ENCODE measurements at places on chromosomes 16 and 17. TPM values are rescaled to one million over a fixed set of nuclear protein-coding genes. Genes with fewer than 3 reads are reported as not detected.

The RPL26 gene
- total RNA-seq, result 2,392 TPM

The GAS7 gene
- total RNA-seq, result 5.8 TPM

The CACNA1H gene
- 5.0 TPM for total RNA-seq

- no peaks in the 10 kb centered on the region for H3K27me3 ChIP-seq
- no peak for DNase-seq
- H3K27ac ChIP-seq, result no peak overlapping the region
- no peak overlapping the region for H3K4me3 ChIP-seq
Observed at GRCh38 chr17:38458521-38458920, 30.3 kb downstream of the ARHGAP23 start.

DNA sequence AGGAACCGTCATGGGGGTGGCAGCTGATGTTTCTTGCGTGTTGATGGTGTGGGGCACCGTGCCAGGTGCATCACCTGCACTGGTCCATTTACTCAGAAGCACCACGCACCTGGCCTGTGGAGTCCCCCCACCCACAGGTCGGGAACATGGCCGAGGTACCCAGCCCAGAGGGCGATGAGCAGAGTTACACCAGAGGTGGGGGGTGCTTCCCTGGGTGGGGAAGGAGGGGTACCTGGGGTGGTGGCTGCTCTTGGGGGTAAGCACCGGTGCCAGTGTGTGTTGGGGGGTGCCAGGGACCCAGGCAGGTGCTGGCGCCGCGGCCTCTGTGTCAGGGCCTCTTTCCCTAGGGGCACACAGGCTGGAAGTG is 5.0 kb upstream of the ZNF750 start:
- no peaks in the 10 kb centered on the region for H3K36me3 ChIP-seq
- DNase-seq, result no peak
- H3K4me3 ChIP-seq, result no peak overlapping the region
- H3K27me3 ChIP-seq, result no peaks in the 10 kb centered on the region
- H3K4me1 ChIP-seq, result peaks cover 12% of the 10 kb centered on the region

DNA sequence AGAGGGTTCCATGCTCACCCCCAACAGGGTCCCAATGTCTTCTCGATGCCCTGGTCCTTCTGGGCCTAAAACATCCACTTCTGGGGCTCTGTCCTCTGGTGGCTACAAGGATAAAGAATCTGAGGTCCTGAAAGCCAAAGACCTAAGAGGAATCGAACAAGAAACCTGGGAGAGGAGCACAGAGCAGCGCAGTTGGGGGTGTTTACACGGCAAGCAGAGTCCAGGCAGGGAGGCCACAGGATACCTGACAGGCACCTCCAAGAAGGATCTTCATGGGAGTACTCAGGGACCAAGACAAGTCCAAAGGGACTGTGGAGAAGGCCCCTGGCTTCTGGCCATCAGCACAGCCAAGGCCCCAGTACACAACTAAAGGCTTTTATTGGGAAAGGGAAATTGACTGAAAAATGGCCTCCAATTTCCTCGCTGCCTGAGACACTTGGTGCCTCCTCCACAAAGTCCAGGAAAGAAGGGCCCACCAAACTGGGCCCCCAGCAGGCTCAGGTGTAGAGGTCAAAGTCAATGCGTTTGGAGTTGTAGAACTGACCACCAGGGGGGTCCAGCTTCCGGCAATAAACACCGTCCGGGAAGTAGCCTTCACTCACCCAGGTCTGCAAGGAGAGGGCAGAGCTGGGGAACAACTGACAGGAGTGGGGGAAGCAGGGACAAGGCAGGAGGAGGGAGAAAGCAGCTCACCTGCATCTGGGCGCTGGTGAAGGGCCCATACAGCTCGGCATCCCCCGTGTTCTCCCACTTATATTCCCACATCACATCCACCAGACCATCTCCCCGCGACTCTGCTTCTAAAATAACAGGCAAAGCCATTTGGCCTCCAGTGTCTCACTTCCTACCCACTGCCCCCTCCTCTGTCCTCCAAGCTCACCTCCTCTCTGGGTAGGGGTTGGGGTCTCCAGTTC is 2.4 kb downstream of the CD2BP2 start:
- H3K36me3 ChIP-seq, result no peaks in the 10 kb centered on the region
- peaks cover 48% of the 10 kb centered on the region for H3K4me1 ChIP-seq
- no peak overlapping the region for H3K4me3 ChIP-seq
- no peaks in the 10 kb centered on the region for H3K27me3 ChIP-seq

GRCh38 chr17:18344021-18344420 is 19.3 kb downstream of the SHMT1 start:
- no peaks in the 10 kb centered on the region for H3K27me3 ChIP-seq
- DNase-seq, result no peak
- no peak overlapping the region for H3K27ac ChIP-seq
- H3K4me1 ChIP-seq, result no peaks in the 10 kb centered on the region
- peaks cover 46% of the 10 kb centered on the region for H3K36me3 ChIP-seq

DNA sequence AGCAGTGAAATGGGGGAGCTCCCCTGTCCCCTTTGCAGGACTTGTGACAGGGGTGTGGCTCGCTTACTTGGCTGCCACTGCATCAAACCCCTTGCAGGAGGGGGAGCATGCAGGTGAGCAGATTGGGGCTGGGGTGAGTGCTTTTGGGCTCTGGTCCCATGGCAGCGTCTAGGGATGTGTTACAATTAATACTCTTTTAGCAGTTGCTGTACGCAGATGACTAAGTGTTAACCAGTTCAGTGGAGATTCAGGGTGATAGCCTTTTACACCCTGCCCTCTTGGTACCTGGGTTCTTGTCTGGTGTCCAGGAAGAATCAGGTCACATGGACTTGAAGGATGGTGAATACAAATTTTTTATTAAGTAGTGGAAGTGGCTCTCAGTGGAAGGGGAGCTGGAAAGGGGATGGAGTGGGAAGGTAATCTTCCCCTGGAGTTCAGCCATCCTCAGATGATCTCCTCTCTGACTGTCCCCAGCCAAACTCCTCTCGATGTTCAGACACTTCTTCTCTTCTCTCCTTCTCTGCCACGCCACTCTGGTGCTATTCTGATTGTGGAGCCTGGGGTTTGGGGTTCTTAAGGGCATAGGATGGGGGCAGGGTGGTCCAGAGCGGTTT is 100.1 kb downstream of the MARF1 start:
- no peaks in the 10 kb centered on the region for H3K27me3 ChIP-seq
- no peak for DNase-seq
- no peaks in the 10 kb centered on the region for H3K4me1 ChIP-seq
- no peaks in the 10 kb centered on the region for H3K36me3 ChIP-seq

- no peaks in the 10 kb centered on the region for H3K27me3 ChIP-seq
- no peaks in the 10 kb centered on the region for H3K36me3 ChIP-seq
- peak overlapping the region; percentile 86 for H3K4me3 ChIP-seq
- peaks cover 68% of the 10 kb centered on the region for H3K4me1 ChIP-seq
- H3K27ac ChIP-seq, result peak overlapping the region; percentile 93
- DNase-seq, result no peak
Observed at GRCh38 chr16:20901068-20901435, 481 bp downstream of the LYRM1 start.
